Omental fat pad (tissue), 4 donors: ENCODE measurements at places on chromosomes 1 and 21. TPM values are rescaled to one million over a fixed set of nuclear protein-coding genes. Genes with fewer than 3 reads are reported as not detected.

The LCE2A gene
- total RNA-seq = not detected

The PTPN7 gene
- 5.7 TPM for total RNA-seq

The DNM3 gene
- total RNA-seq = 6.2 TPM

The NUDT4B gene
- total RNA-seq = 37.7 TPM

The UAP1 gene
- total RNA-seq = 349 TPM

The SHISAL2A gene
- total RNA-seq = not detected

The LAMC1 gene
- total RNA-seq = 472 TPM

The MAPKAPK2 gene
- 79.0 TPM for total RNA-seq

The RHBDL2 gene
- total RNA-seq = 0.38 TPM

The LSM10 gene
- 57.8 TPM for total RNA-seq

The FCRL5 gene
- total RNA-seq = 1.2 TPM

The OR2T10 gene
- not detected for total RNA-seq

The TRABD2B gene
- 3.0 TPM for total RNA-seq

The TCHHL1 gene
- not detected for total RNA-seq

The GPR3 gene
- total RNA-seq = not detected

The DYNLT5 gene
- total RNA-seq = 2.0 TPM

The RASAL2 gene
- 13.5 TPM for total RNA-seq

The HEYL gene
- total RNA-seq = 3.3 TPM
